H9 (cell line): ENCODE measurements at places on chromosomes 3 and 15.

DNA sequence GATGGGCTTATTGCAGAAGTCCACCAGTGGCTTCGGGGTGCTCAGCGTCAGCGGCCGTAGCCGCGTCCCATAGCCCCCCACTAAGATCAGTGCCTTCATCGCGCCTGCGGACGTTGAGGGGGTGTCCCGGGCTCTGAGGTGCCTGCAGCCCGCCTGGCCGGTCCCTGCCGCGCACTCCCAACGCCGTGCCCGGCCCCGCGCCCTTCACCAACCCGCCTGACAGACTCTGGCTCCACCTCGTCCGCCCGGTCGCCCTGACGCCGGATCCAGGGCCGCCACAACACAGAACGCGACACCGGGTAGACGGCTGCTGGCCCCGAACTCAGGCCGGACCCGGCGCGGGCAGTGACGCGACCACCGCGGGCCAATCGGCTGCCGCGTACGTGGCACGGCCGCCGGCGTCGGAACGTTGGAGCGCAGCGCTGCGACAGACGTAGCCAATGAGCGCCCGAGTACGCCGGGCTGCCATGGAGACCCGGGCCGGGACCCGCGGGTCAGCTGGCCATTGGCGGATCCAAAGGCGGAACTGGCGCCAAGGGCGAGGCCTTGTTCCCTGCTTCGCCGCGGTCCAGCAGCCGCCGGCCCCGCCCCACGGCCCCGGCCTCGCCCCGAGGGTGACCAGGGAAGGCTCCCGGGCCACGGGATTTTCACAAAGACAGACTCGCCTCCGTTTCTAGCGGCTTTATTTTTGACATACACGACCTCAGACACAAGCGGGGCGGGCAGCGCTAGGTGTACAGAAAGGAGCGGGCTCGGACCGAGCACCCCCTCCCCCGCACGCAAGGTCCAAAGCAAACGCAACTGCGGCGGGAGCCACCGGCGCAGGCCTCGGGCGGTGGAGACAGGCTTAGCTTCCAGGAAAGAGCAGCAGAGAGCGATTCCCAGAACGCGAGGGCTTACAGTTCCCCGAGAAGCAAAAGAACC lies at the start of gene GMPPB:
Gene GMPPB (minus strand): TSS at position 324 of the 924 bp plus-strand sequence. CDS start 225 bp downstream, at position 99.
- no peak within 1 kb of the TSS for H3K27ac ChIP-seq
- no peaks in the 10 kb centered on the region for H3K4me1 ChIP-seq
- peak; percentile 98 for DNase-seq

DNA sequence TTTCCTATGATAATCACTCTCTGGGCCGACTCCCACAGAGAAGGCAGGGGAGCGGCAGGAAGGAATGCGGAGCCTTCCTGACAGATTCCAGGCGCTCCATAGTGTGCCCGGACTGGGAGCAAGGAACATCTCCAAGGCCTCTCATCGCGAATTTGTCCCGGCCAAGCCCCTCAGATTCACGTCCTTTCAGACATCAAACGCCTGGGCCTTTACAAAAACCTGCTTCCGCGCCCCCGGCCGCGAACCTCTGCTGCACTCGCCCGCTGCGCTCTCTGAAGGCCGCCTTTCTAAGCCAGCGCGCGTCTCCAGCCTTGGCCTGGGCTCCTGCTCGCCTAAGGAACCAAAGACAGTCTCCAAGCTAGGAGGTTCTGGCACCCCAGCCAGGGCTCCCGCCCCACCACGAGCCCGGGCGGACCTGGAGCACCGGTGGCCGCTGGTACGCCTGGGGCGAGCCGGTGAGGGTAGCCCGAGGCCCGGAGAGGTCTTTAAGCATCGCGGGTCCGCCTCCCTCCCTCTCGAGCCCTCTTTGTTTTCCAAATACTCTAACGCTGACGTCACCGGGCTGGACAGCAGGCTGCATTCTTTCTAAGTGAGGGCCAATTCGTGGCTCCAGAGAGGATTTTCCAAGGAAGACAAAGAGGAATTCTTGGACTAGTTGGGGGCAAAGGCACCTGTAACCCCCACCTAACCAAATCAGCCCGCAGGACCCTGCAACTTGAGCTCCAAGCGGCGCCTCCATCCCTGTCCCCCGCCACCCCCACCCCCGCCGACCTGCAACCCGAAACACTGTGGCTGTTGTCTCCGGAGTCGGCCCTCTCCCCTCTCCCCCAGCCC lies 759 bp downstream of the AMOTL2 start:
- peaks cover 35% of the 10 kb centered on the region for H3K36me3 ChIP-seq
- H3K27me3 ChIP-seq, result peaks cover 10% of the 10 kb centered on the region; the same call in 1 of the 2 replicates
- DNase-seq, result peak; percentile 91

- H3K27me3 ChIP-seq, result no peaks in the 10 kb centered on the region
- no peaks in the 10 kb centered on the region for H3K36me3 ChIP-seq
- no peak overlapping the region for H3K4me3 ChIP-seq
- peaks cover 6% of the 10 kb centered on the region; the same call in 1 of the 2 replicates for H3K4me1 ChIP-seq
- DNase-seq, result no peak
Measured at GRCh38 chr3:114361391-114361790, 67.6 kb downstream of the TIGIT start.

DNA sequence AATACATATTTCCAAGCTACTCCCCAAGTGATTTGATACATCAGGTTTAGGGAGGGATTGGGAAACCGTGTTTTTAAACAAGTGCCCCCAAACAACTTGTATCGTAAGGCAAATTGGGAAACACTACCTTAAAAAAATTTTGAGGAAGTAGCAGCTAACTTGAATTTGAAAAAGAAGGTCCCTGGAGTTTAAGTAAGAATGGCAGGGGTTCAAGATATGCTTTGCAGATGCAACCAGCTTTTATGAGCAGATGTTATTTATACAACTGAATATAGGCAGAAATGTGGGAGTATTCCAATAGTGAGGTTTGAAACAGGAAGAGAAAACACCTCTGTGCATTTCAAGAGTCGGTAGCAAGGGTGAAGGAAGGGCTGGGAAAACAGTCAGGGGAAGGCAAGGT lies 139.6 kb downstream of the IL20RB start:
- peaks cover 3% of the 10 kb centered on the region; the same call in 1 of the 2 replicates for H3K4me1 ChIP-seq
- no peak for DNase-seq
- H3K36me3 ChIP-seq, result peaks cover 5% of the 10 kb centered on the region
- no peaks in the 10 kb centered on the region for H3K27me3 ChIP-seq

DNA sequence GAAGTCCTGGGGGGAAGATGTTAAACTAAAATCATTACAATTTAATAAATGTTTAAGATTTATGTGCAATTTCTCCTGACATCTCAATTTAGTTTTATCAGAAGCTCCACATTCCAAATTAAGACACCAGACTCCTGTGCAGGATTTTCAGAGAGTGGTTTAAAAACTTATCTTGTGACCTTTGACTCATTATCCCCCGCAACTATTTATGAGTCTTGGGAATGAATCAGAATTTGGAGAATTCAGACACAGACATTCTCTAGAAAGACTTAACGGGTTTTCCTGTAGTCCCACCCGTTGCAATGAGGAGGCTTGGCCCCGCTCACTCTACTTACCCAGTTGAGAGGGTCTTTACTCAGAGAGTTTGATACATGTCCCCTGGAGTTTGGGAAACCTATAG lies 7.1 kb downstream of the OR5K2 start:
- H3K36me3 ChIP-seq, result no peaks in the 10 kb centered on the region
- DNase-seq, result no peak
- no peaks in the 10 kb centered on the region for H3K4me1 ChIP-seq
- no peak overlapping the region for H3K27ac ChIP-seq

DNA sequence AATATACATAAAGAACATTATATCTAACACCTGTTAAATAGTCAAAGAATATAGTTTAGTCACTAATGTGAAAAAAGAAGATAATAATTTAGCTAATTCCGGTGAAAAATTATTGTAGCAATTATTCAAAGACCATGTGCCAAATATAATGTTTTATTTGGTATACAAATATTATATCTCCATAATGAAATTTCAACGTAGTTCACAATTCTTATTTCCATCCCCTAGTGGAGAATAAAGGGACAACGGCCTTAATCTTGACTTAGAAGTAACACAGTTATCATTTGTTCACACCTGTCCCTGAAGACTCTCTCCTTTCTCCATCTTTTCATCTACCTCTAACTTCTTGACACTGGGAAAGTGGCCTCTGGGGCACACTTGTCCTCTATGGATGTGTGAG lies 213.4 kb downstream of the ERC2 start:
- H3K4me3 ChIP-seq, result no peak overlapping the region
- H3K4me1 ChIP-seq, result peaks cover 5% of the 10 kb centered on the region; the same call in 1 of the 2 replicates
- no peak for DNase-seq
- no peaks in the 10 kb centered on the region for H3K27me3 ChIP-seq

GRCh38 chr15:101193806-101194545 lies 57.9 kb downstream of the CHSY1 start:
- peaks cover 14% of the 10 kb centered on the region for H3K4me1 ChIP-seq
- no peak overlapping the region for H3K27ac ChIP-seq
- no peaks in the 10 kb centered on the region for H3K36me3 ChIP-seq
- DNase-seq, result no peak

- DNase-seq, result no peak
- no peaks in the 10 kb centered on the region for H3K4me1 ChIP-seq
- no peak overlapping the region for H3K4me3 ChIP-seq
- H3K27ac ChIP-seq, result no peak overlapping the region
- no peaks in the 10 kb centered on the region for H3K36me3 ChIP-seq
Measured at GRCh38 chr15:35737441-35737840, 191.5 kb upstream of the DPH6 start.

GRCh38 chr15:28904541-28905315 lies 19.0 kb downstream of the APBA2 start:
- H3K27ac ChIP-seq, result no peak overlapping the region
- H3K4me3 ChIP-seq, result no peak overlapping the region
- peaks cover 14% of the 10 kb centered on the region for H3K36me3 ChIP-seq
- DNase-seq, result peak; percentile 9
- no peaks in the 10 kb centered on the region for H3K27me3 ChIP-seq

- no peak overlapping the region for H3K27ac ChIP-seq
- H3K36me3 ChIP-seq, result no peaks in the 10 kb centered on the region; the same call in 2 of the 3 replicates
- H3K4me1 ChIP-seq, result no peaks in the 10 kb centered on the region
Measured at GRCh38 chr15:39426552-39427532, 154.0 kb upstream of the THBS1 start.
